ENCODE measurements at places on chromosomes 1 and 21.

- DNase-seq: no peak
These were observed 26.8 kb upstream of the BEND5 start for GRCh38 chr1:48803474-48803873.

GRCh38 chr1:197868751-197869489, 33.5 kb upstream of the C1orf53 start:
- DNase-seq: peak; percentile 75

- no peak for DNase-seq
These were observed 46.1 kb upstream of the CD34 start for GRCh38 chr1:207956986-207957385.

DNA sequence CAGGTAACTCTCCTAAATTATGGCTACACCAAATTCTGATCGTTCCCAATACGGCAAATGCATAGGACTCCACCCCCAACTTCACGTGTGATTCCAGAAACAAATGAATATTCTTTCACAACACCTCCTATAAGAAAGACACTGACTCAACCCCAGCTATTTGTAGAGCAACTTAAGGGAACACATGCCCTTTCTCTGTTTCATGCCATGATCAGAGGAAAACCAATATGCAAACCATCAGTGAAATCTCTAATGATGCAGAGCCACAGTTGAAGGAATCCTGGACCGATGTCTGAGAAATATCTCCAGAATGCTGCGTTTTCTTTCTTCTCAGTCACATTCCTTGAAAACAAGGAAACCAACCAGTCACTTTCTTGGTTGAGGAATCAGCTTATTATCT, 164.2 kb upstream of the PTBP2 start:
- peak; percentile 43 for DNase-seq

- no peak for DNase-seq
These were observed 158.4 kb downstream of the ZZZ3 start for GRCh38 chr1:77524038-77524437.

- DNase-seq: peak; percentile 5
These were observed 147.8 kb upstream of the MAP1LC3C start for GRCh38 chr1:242146652-242147051.

DNA sequence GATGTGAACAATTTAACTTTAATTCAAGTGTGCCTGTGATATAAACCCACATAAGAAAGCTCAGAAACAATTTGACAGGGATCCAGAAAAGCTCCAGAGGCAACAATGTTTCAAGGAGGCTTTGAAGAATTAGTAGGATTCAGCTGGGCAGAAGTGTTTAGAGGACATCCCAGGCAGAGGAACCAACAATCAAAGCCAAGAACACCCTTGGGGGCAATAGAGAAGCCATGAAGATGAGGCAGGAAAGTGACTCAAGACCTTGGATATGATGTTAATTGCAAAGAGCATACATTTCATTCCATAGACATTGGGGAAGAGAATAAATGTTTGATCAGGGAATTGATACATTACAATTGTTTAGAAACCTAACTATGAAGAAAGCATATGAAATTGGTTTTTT, 280.3 kb downstream of the LTN1 start:
- DNase-seq: peak; percentile 7

- peak; percentile 30 for DNase-seq
These were observed 5.9 kb upstream of the NUF2 start for GRCh38 chr1:163315773-163316374.

GRCh38 chr1:84996846-84997666, at the start of gene MCOLN2:
Gene MCOLN2 (minus strand): TSS chr1:84997113. CDS start chr1:84996872, 241 bp downstream.
- DNase-seq: peak; percentile 75

DNA sequence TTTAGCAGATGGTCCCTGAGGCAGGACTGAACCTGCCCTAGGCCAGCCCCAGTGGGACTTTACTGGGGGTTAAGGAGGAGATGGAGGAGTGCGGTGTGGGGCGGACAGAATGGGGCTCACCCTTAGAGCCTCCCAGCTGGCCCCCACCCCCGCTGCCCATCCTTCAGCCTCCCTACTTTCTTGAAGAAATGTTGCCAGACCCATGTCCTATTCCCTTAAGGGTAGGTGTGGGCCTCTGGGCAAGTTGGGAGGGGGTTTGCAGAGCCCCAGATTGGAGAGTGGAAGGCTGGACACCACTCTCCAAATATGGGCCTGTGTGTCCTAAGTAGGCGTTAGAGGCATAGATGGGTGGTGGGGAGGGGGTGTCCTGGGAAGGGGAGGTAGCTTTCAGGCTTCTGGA, 19.2 kb upstream of the EPS8L3 start:
- DNase-seq: no peak

DNA sequence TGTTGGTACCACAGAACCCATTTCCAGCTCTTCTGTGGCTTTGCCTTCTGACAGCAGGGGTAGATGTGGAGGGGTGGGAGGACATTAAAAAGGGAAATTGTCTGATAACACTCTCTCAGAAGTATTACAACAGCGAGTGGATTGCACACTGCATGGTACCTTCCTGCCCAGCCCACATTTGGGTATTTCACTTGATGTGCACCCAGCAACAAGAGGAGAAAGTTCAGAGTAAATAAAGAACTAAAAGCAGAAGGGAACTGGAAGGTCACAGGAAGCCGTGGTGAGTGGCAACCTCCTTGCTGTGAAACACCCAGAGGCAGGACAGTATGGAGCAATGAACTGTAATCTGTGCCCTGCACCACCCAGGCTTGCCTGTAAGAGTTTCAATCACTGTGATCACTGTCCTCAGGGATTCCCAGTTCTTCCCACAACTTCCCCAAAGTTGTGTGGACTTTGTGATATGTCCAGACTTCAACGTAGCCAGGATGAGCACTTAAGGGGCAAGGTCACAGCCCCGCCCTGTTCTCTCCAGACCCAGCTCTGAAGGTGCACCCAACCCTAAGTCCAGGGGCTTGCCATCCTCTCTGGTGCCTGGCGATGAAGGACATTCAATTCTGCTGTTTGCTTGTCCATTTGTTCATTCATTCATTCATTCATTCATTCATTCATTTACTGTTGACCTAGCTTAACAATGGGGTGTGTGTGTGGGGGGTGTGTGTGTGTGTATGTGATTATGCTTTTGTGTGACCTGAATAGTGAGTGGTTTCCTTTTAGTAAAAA, 18.7 kb upstream of the F5 start:
- no peak for DNase-seq

DNA sequence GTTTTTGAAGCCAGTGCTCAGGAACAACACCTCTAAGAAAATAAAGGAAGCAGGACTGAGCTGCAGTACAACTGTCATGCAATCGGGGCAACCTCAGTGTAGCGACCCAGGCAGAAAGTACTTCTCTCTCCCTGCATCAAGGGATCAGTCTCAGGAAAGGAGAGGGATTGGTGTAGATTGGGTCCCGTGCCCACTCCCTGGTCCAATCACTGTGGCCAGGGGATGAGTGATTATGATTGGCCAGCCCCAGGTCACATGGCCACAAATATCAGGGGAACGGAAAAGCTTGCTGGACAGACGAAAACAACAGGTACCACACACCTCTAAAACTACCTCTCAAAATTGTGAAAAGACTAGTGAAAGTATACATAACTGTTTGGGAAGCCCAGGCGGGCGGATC, 136.2 kb upstream of the F3 start:
- no peak for DNase-seq

- no peak for DNase-seq
These were observed 44.3 kb upstream of the TENT5C start for GRCh38 chr1:117561551-117561950.

- DNase-seq: peak; percentile 97
These were observed 36.7 kb upstream of the THEM4 start for GRCh38 chr1:151945725-151946722.

GRCh38 chr1:199176713-199177112, 537.9 kb downstream of the PTPRC start:
- DNase-seq: no peak

- no peak for DNase-seq
These were observed 59.2 kb upstream of the EPS8L3 start for GRCh38 chr1:109822749-109823542.

DNA sequence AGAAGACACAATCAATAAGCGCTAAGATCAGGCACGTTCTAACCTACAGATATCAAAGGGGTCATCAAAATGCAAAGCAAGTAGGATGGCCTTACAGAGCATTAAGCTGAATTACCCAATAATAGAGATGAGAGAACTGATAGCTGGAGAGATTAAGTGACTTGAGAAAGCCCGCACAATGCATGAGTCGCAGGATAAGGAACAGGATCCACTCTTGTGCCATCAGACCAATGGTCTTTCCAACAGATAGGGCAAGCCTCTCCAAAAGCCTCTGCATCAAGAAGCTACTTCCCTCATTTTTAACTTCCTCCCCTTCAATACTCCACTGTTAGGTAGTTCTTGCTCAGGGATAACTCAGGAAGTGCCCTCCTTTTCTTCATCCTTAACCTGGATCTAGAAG, 2.6 kb downstream of the CHML start:
- no peak for DNase-seq

DNA sequence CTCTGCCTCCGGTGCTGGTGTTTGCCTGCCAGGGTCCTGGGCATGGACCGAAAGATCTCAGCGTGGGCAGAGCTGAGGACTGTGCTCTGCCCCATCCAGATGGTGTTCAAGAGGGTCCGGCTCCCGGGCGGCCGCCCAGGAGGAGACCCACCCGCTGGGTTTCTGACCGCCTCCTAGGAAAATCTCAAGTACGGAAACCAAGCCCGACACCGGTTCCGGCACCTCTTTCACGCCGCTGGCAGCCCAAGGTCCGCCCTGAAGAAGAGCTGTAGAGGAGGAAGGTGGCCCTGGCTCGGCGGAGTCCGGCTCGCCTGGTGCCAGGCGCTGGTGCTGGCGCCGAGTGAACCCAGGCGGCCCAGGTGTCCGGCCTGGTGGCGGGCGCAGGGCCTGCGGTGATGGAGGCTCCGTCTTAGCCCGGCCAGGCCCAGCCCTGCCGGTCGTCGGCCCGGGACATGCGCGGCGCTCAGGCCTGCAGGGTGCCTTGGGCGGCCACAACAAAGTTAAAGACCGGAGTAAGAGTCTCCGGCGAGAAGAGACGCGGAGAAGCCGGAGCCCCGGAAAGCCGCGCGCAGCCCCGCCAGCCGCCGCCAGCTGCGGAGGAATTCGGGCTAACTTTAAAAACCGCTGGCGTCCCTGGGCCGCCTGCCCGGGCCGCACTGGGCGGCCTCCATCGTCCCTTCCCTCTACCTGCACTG, 1.5 kb downstream of the GRIK3 start:
- DNase-seq: no peak

GRCh38 chr1:183029591-183030000, 6.4 kb downstream of the LAMC1 start:
- peak; percentile 64 for DNase-seq

DNA sequence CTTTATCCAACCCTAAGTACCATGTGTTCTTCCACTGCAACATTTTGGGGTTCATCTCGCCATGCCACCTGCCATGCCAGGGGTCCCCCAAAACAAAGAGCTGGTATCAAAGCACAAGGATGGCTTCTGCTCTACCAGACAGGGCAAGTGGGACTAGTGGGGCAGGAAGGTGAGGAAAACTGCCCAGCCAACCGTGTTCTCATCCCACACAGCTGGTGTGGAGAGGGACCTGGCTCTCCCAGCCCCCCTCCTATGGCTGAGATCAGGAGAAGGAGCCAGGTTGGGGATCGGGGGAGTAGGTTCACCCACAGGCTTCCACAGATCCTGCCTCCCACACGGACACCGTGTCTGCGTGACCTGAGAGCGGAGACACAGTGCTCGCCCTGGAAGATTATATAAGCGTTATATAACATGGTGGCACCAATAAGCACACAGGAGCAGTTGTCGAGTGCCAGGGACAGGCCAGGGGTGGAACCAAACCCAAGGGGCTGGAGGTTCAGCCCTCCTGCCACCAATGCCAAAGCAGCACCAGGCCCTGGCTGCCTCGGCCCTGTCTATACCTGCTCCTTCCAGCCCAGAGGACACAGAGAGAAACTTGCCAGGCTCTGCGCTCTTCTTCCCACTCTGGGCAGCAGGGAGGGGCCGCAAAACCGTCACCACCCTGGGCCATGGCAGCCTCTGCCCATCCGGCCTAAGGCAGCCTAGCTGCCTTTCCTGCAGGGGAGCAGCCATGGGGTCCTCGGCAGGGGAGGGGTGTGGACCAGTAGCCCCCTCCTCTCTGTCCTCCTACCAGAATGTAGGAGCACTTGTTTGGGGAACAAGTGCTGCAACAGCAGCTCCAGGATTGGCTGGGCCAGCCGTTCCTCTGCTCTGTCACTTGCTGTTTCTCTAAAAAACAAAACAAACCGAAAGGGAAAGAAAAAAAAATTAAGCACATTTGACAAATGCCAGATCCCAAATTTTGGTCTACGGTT, 43.5 kb downstream of the CD34 start:
- no peak for DNase-seq

GRCh38 chr1:109640285-109640865, 15.5 kb upstream of the GSTM4 start:
- DNase-seq: peak; percentile 68

- no peak for DNase-seq
These were observed 81.9 kb downstream of the RGL1 start for GRCh38 chr1:183886853-183887252.

DNA sequence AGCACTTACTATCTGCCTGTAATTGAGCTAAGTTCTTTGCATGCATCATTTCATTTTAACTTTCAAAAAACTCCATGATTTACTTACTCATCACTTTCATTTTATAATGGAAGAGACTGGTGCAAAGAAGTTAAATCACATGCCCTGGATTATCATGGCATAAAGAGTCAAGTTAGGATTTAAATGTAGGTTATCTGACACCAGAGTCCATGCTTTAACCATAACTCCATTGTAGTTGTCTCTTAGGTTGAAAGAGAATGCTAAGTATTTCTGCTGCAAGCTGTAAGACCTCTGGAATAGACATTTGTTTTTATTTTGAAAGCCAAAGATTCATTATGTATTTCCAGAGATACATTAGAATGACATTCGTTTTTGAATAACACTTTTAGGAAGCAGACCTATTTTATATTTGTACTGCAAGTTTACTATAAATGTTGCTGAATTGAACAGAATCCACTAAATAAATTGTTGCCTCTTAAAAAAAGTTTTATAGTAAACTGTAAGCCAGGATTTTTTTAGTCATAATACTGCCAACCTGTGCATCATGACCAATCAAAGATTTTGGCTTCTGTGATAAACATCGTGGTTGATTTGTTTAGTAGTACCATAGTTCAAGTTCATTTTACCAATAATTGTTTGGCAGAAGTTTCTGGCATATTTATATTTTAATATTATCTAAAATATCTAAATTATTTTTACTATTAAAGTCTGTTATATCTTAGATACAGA, 26.1 kb downstream of the CFH start:
- DNase-seq: no peak

DNA sequence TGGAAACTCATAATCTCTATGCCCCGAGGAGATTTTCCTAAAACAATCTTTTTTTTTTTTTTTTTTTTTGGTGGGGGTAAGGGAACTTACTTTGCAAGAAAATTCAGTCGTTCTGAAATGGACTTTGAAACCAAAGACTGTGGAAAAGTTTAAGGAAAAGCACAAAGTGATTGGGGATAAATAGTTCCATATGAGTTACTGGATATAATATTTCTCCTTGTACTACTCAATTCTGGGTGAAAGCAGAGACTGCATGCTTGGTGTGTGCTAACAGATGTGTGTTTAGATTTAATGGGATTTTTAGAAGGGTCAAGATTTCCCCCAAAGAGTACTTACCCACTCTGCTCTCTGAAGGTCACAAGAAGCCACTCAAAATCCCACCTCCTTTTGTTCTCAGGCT, 204.9 kb upstream of the USP24 start:
- no peak for DNase-seq

GRCh38 chr1:209400351-209401220, 182.9 kb upstream of the CAMK1G start:
- DNase-seq: no peak

Data from AG08395 (cell line).